ENCODE measurements at places on chromosomes 5 and 9. TPM values are rescaled to one million over a fixed set of nuclear protein-coding genes. Genes with fewer than 3 reads are reported as not detected.

Gene PCDHA11
- 1.6 TPM for total RNA-seq

Gene EIF4E1B
- not detected for total RNA-seq

Gene CSF2
- total RNA-seq = 0.37 TPM

Gene ADAMTS12
- 55.1 TPM for total RNA-seq
